ENCODE measurements at places on chromosomes 7 and 10.

- DNase-seq, result no peak
These were observed 131.7 kb downstream of the SORCS1 start for GRCh38 chr10:107032700-107033401.

GRCh38 chr10:80324086-80324485 is 32.5 kb downstream of the DYDC1 start:
- DNase-seq, result no peak

GRCh38 chr7:28479507-28479947 is 67.2 kb downstream of the CREB5 start:
- DNase-seq, result peak; percentile 74

DNA sequence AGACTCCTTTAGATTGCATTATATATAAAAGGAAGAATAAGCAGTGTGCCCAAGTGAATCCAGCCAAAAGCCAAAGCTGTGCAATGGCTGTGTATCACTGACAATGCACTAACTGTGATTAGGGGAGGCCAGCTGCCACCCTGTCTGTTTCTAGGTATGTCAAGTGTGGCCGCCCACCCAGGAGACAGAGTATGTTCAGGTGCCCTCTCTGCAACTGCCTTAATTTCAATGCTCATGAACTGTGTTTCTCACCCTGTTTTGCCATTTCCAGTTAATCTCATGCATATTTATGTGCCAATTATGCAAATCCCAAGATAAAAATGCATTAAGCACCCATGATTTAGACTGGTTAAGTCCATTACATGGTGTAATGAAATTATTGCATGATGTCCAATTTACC is 159.4 kb downstream of the FRMD4A start:
- DNase-seq, result no peak

DNA sequence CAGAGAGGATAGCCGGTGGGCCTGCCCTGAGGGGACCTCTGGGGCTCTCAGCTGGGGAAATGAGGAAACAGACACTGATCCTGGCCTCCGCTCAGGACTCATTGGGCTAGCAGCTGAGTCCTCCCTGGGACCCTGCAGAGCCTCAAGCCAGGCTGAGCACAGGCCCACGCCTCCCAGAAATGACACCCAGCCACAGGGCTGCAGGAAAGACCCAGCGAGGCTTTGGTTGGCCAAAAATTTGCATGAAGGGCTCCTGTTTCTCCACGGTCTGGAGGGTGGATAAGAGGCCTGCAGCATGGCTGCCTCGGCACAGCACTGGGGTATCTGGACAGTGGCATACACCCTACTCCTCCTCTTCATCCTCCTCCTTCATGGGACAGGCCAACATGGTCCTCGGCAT is 60.4 kb downstream of the ZNF33B start:
- no peak for DNase-seq

DNA sequence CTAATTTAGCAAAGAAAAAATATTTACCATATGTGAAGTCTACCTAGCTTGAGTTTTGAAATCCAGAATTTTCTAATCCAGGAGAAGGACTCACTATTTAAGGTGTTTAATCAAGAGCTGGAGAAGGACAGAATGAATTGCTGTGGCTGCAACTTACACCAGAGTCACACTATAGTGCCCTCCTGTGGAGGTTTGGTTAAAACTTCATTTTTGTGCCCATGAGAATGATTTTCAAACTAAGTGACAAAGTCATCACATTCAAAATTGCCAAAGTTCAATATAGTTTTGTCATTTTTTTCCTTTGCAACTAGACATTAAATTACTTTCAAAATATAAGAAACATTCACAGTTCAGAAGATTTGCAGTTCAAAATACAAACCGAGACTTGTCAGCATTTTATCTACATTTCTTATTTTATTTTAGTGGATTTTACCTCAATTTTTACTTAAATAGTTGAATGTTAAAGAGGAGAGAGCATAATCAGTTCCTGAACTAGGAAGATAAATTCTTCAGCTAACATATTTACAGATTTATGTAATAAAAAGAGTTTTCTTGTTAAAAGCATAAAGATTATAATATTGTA is 70.7 kb downstream of the CABCOCO1 start:
- DNase-seq, result peak; percentile 74

DNA sequence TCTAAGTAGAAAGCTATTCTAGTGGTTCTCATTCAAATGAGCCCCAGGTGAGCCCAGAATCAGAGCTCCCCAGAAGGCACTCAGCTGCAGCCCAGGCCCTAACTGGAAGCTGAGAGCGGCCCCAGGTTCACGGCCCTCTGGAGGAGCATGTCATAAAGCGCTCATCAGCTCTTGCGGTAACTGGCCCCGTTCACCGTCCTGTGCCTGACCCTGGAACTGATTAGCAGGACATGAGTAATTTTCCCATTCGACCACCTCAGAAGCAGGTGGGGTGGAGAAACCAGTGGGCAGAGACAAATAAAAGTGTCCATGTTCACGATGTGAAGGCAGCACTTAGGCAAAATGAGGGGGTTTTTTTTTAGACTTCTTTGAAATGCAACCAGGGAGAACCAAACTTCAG is 136.1 kb upstream of the LYZL2 start:
- DNase-seq, result no peak

DNA sequence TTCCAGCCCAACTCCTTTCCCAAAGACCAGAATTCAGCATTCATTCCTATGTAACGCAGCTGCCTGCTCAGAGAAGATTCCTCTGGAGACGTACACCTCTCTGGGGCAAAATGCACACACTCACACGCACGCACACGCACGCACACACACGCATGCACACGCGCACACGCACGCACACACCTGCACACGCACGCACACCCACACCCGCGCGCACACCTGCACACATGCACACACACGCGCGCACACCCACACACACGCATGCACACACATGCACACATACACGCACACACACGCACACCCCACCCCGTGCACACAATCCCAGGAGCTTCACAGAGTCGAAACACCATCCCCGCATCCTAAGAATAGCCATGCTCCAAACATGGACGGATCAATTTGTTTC is 13.0 kb downstream of the MMD2 start:
- DNase-seq, result no peak

DNA sequence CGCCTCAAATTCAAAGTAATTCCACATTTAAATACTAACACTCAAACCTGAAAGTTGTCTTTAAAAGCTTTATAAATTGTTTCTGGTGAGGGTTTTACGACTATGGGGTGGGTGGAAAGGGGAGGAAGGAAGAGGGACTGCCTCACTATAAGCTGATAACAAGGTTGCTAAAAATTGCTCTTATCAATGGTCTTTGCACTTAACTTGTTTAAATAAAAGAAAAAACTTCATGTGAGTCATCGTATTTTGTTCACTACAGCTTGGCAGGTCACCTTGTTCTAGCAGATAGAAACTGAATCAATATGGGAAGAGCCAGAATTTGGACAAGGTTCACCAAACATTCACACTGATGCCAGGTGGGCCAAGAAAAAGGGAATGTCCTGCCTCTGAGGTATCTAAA is 129.2 kb downstream of the TES start:
- no peak for DNase-seq

GRCh38 chr7:23357190-23358093 is 58.3 kb downstream of the MALSU1 start:
- DNase-seq, result peak; percentile 51

DNA sequence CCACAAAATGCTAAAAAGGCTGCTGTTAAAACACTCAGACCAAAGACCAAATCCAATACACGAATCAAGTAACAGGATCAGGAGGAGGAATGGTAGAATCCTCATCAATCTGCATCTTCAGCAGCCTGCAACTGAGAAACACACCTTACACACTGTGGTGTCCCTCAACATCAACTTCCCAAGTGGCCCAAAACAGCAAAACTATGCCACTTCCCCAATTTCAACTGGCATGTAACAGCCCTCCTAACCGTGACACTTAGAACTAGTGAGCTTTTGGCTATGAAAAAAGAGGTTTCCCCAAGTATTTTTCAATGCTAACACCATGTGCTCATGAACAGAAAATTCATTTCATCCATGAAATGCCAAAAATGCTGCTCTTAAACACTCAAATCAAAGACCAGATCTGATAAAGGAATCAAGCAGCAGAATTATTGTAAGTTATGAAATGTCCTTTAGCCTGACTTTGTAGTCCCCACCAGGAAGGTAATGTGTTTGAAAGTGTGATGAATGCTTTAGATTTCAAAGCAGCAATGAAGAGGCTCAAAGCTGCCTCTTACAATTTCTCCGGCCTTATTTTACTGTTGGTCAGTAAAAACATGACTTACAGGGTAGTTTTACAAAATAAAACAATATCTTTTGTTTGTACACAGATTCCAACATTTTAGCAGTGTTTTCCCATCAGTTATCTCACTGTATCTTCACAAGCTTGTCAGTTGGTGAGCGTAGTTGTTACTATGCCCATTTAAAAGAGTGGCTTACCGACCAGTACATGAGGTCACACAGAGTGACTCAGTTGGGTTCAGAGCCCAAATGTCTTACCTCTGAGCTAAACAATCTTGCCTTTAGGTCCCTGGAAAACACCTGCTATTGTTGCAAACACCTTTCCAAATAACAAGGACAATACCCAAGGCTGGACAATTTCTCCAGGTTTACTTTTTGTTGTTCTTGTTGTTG is 65.7 kb upstream of the ASAH2 start:
- no peak for DNase-seq

DNA sequence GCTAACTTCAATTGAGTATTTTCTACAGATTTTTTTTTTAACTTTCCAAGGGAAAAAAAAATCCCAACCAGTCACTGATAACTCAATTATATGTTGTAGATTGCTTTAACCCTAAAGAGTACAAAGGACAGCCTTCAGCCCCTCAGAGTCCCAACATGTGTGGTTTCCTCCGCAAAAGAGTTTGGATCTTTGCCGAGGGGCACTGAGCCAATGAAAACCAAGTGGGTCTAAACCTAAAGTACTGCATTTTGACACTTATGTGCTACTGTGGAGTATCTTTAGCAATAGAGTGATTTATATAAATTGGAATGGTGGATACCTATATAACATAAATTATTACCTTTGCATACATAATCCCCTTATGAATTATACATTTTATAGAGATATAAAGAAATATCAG is 91.5 kb downstream of the SEMA3D start:
- no peak for DNase-seq

DNA sequence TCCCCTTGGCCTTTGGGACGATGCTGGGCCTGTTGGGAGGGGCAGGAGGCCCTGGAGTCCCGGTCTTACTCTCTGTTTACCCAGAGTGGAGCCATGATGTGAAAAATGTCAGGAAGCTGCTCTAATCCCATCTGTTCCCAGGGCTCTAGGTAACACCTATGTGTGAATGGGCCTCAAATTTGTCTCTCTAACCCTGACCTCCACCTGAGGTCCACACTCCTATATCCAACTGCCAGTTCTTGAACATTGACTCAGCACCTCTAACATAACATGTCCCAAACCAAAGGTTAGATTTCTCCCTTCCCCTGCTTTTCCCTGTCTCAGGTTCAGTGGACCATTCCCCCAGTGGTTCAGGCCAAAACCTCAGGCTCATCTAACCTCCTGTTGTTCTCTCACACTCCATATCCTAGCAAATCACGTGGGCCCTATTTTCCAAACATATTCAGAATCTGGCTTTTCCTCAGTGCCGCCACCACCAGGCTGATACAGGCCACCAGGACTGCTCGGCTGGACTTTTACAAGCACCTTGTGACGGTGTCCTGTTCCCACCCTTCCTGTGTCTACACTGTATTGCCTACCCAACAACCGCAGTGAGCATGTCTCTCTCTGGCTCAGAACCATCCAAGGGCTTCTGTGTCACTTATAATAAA is 130.6 kb downstream of the ATXN7L1 start:
- no peak for DNase-seq

- no peak for DNase-seq
These were observed 5.6 kb downstream of the IL2RA start for GRCh38 chr10:6056411-6057135.

DNA sequence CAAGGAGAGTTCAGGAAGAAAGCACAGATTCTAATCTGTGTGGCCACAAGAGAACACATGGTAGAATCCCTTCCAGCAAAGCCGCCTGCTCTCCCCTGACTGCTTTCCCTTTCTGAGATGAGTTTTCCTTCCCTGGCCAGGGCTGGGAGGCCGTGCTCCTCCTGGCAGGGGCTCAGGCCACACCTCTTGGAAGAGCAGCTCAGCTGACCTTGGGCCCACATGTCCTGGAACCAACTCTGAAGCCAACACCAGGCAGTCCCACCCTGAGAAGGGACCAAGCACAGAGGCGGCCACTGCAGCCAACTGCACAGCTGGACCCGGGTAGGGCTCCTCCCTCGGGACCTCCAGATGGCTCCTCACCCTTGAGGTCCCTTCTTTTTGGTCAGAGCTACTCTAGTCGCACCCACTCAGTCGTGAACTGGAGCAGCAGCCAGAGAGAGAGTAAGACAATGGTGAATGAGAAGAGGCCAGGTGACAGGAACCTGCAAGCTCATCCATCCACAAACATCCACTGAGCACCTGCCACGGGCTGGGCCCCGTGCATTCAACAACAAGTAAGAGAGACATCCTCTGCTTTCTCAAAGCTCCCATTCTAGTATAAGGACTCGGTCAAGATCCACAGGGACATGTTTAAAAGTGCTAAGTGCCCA is 40.3 kb downstream of the FAM53B start:
- no peak for DNase-seq

- no peak for DNase-seq
These were observed 32.7 kb upstream of the SH2B2 start for GRCh38 chr7:102253973-102254370.

GRCh38 chr7:141562036-141562435 is 10.8 kb downstream of the AGK start:
- DNase-seq, result no peak

GRCh38 chr10:97850446-97850845 is 803 bp downstream of the GOLGA7B start:
- peak; percentile 66 for DNase-seq

DNA sequence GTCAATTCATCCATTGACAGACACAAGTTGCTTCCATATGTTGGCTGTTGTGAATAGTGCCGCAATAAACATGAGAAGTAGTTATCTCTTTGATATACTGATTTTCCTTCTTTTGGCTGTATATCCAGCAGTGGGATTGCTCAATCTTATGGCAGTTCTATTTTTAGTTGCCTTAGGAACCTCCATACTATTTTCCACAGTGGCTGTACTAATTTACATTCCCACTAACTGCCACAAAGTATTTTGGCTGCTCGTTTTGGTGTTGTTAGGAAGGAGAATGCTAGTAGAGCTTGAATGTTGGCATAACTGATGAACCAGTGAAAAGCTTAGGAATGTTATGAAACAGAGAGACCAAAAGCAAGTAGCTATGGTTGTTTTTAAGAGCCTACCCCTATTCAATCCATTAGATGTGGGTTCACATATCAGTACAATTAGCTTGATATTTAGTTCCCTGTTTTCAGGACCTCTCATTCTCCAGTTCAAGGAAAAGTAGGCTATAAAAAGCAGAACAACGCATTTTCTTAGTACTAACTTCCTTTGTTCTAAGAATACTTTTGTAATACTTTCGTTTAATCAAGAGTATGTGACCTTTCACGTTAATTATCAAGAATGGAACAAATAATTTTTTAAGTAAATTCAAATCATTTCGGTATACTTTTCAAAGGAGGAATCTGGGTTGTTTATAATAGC is 100.3 kb downstream of the FAS start:
- peak; percentile 74 for DNase-seq

DNA sequence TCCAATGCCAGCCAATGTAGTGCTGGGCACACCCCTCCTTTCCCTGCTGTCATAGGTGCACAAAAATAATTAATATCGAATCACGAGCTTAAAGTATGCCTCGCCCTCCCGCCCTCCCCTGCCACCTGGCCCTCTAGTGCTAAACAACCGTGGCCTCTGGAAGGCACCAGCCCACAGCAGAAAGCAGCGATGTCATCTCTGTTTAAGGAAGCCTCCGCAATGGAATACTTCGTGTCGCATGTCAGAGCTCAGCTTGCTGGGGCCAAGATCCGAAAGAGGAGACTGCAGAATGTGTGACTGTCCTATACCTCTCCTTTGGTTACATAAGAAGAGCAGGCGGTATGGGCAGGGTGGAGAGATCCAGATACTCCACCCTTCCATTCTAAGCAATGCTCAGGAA is 71.5 kb downstream of the RHOBTB1 start:
- DNase-seq, result no peak

Data from suppressor macrophage treated with lipopolysaccharide for 1 hour (primary cell).